Thymus (tissue), 14 donors: ENCODE measurements at places on chromosomes 2 and 18. TPM values are rescaled to one million over a fixed set of nuclear protein-coding genes. Genes with fewer than 3 reads are reported as not detected.

GRCh38 chr2:239293775-239294430 lies 106.9 kb downstream of the HDAC4 start:
- no peak for DNase-seq

DNA sequence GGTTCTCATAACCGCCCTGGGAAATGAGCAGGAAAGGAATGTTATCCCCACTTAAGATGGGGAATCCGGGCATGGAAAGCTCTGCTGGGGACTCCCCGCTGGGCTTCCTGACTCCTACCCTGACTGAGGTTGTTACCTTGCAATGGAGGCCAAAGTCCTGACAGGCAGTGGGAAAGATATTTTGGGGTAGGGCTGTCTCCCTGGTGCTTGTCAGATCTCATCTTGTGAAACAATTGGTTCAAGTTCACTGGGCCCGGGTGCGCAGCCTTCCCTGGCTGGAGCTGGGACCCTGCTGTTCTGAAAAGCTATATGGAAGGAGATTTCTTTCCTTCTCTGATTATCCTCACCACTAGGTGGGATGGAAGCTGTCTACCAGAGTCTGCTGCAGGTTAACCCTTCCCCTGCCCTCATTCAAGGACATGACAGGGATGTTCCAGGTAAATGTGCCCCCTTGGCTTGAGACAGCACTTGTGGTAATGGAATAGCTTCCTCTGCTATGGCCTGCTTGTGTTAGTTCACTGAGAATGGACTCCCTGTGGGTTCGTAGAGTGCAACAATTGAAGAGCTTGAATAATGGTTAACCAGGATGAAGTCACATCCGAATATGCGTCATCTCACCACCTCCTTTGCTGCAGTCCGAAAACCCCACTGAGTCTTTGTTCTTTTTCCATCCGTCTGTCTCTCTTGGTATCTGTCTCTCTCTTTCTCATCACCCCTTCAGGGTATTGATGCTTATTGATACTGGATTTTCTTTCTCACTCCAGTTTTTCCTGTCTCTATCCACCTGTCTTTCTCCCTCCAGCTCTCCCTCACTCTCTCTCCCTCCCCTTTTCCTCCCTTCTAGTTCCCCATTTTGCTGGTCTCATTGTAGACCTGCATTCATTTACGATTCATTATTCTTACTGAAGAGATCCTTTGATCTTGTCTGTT lies 67.8 kb upstream of the EPAS1 start:
- DNase-seq, result no peak

- no peak for DNase-seq
These were observed 195.9 kb downstream of the SH3RF3 start for GRCh38 chr2:109324861-109325260.

- no peak for DNase-seq
These were observed 40.8 kb downstream of the CXCR4 start for GRCh38 chr2:136077107-136077506.

- DNase-seq, result peak; percentile 6
These were observed 108.7 kb upstream of the KCTD1 start for GRCh38 chr18:26656944-26657536.

GRCh38 chr2:221614274-221614673 lies 42.2 kb upstream of the EPHA4 start:
- no peak for DNase-seq

Gene GPR75
- 0.50 TPM for polyA plus RNA-seq

Gene GPR55
- 1.9 TPM for polyA plus RNA-seq

Gene HJURP
- 5.8 TPM for polyA plus RNA-seq

- no peak for DNase-seq
These were observed 167.9 kb downstream of the IRS1 start for GRCh38 chr2:226631671-226632070.

DNA sequence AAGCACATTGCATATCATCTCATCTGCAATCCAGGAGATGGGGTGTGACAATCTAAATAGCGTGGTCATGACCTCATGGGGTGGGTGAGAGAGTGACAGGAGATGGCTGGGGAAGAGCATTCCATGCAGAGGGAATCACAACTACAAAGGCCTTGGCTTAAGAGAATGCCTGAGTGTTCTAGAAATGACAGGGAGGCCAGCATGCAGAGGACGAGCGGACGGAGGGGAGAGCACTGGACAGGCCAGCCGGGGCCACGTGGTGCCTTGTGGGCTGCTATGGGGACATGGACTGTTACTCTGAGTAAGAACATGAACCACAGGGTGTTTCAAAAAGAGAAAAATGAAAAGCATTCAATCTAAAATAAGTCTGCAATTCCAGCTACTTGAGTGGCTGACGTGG lies 117.9 kb upstream of the ODC1 start:
- DNase-seq, result no peak

GRCh38 chr18:24315170-24315569 lies 82.5 kb downstream of the OSBPL1A start:
- DNase-seq, result no peak

- DNase-seq, result no peak
These were observed 435.4 kb downstream of the SETBP1 start for GRCh38 chr18:45116116-45116515.

GRCh38 chr2:14354231-14354630 lies 278.3 kb upstream of the LRATD1 start:
- no peak for DNase-seq

Gene CYP26B1
- 5.6 TPM for polyA plus RNA-seq

GRCh38 chr18:46393961-46394360 lies 263.1 kb downstream of the LOXHD1 start:
- no peak for DNase-seq
